ENCODE measurements at places on chromosomes 7 and 10. TPM values are rescaled to one million over a fixed set of nuclear protein-coding genes. Genes with fewer than 3 reads are reported as not detected.

DNA sequence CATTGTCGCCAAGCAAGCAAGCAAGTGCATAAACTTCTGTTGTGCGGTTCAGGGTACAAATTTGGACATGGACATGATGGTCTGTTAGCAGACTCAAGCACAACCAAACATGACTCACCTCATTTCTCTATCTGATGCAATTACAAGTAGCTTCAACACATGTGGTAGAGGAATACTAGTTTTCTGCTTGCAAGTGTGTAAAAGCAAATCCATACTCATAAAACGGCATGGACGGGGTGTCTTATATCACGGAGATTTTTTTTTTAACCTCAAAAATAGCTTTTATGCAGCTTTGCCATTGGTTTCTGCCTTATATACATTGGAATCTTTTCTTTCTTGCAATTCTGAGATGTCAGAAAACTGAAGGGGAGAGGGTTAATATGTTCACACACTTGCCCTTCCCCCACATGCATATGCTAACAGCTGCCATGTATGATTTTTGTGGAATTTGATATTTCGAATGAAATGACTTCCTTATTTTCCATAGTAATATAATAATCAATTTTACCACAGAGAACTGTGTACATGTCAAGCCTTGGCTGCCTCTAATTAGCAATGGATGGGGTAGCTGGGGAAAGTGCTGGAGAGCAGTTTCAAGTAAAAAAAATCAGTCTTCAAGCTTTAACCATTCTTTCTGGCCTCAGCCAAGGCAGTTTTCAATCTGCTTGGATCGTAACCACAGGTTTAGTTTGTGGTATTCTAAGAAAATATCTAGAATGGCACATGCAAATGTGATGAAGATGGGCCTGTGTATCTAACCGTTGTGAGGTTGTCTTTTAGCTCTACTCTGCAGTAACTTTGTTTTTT is 106.0 kb upstream of the PDCD4 start:
- DNase-seq, result no peak

SFTPD gene
- not detected for total RNA-seq

DNA sequence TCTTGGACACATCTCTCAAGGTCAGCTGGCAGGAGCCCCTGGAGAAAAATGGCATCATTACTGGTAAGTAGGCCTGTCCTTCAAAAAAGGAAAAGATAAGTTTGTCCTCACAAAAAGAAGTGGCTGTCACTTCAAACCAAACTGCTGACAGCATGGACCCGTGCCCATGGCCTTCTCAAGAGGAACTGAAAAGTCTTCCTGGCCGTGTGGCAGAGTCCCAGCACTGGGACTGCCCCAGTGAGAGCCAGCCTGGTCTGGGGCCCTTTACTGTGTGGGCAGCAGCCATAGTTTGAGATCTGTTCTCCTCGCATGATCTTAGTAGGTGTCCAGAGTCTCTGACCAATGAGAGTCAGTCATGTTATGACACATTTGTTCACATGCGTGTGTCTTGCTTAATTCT is 614.2 kb upstream of the FOXK1 start:
- no peak for DNase-seq

DNA sequence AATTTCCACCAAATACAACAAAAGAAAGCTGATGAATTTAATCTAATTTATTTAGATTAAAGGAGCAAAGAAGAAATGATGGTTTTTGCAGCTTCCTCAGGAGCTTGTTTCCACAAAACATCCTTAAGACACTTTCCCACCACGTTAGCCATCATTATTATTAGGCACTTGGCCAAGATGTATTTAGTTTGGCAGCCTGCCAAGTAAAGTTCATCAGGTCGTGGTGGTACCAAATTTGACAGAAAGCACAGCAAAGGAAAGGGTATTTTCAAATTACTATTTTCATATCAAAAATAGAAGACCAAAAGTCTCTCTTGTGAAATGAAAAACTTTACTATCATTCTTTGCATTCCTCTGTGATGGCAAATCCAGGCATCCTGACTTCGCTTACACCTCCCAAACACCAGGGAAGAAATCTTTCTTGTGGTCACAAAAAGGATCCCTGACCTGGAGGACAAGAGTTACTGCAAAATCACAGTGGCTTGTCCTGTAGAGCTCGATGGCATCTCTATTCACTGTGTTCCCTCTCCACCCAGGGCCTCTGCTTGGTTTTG is 123.1 kb upstream of the INHBA start:
- peak; percentile 67 for DNase-seq

SLC26A5 gene
- total RNA-seq, result not detected

Data from M059J (cell line).